ENCODE measurements at places on chromosomes 3 and 15. TPM values are rescaled to one million over a fixed set of nuclear protein-coding genes. Genes with fewer than 3 reads are reported as not detected.

- H3K27me3 ChIP-seq: no peaks in the 10 kb centered on the region
- H3K27ac ChIP-seq: no peak overlapping the region
- H3K36me3 ChIP-seq: no peaks in the 10 kb centered on the region
- no peaks in the 10 kb centered on the region for H3K4me1 ChIP-seq
- no peak overlapping the region for H3K4me3 ChIP-seq
- DNase-seq: no peak
Observed at GRCh38 chr3:27578032-27578431, 93.8 kb upstream of the SLC4A7 start.

The DUOXA2 gene
- not detected for total RNA-seq

DNA sequence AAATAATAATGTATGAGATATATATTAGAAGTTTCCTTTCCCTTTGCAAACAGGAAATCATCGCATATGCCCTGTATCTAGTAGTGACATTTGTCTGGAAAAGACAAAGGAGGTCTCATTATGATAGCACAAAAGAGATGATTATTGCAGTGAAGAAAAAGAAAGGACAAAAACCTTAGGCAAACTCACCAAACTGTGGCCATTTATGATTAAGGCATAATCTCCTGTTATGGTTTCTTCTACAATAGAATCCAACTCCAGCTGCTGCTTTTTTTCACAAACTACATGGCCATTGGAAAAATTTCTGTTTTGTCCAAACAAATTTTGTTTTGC lies 218.2 kb downstream of the ATP8B4 start:
- DNase-seq: no peak
- H3K4me3 ChIP-seq: no peak overlapping the region
- no peak overlapping the region for H3K27ac ChIP-seq
- H3K36me3 ChIP-seq: no peaks in the 10 kb centered on the region
- no peaks in the 10 kb centered on the region for H3K4me1 ChIP-seq

DNA sequence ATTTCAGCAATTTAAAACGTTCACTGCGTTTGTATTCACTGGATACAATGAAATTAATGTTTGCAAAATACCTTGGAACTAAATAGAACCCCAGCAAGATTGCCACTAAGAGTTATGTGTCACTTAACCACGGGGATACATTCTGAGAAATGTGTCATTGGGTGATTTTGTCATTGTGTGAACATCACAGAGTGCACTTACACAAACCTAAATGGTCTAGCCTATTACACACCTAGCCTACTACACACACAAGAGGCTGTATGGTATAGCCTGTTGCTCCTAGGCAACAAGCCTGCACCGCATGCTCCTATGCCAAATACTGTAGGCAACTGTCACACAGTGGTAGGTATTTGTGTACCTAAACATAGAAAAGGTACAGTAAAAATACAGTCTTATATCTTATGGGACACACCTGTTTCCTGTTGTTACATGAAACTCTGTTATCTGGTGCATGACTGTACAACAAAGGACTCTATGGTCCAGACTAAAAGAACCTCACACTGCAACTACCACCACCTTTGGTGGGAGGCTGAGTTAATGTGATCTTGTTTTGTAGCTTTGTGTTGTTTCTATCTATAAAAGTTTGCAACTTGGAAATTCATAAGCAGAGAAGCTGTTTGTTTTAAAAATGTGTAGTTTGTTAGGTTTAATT lies 92.2 kb upstream of the NTRK3 start:
- no peaks in the 10 kb centered on the region for H3K36me3 ChIP-seq
- no peak overlapping the region for H3K4me3 ChIP-seq
- H3K27ac ChIP-seq: no peak overlapping the region
- no peak for DNase-seq
- H3K27me3 ChIP-seq: peaks cover 2% of the 10 kb centered on the region

The ALS2CL gene
- total RNA-seq: 1.8 TPM

The GSK3B gene
- 30.8 TPM for total RNA-seq

- DNase-seq: no peak
- no peaks in the 10 kb centered on the region for H3K36me3 ChIP-seq
- no peaks in the 10 kb centered on the region for H3K27me3 ChIP-seq
Observed at GRCh38 chr15:54321426-54321825, 343.2 kb downstream of the UNC13C start.

The CD86 gene
- 31.2 TPM for total RNA-seq

The AGTR1 gene
- total RNA-seq: not detected

The PDE12 gene
- 24.8 TPM for total RNA-seq

The FBXO22 gene
- total RNA-seq: 19.6 TPM

DNA sequence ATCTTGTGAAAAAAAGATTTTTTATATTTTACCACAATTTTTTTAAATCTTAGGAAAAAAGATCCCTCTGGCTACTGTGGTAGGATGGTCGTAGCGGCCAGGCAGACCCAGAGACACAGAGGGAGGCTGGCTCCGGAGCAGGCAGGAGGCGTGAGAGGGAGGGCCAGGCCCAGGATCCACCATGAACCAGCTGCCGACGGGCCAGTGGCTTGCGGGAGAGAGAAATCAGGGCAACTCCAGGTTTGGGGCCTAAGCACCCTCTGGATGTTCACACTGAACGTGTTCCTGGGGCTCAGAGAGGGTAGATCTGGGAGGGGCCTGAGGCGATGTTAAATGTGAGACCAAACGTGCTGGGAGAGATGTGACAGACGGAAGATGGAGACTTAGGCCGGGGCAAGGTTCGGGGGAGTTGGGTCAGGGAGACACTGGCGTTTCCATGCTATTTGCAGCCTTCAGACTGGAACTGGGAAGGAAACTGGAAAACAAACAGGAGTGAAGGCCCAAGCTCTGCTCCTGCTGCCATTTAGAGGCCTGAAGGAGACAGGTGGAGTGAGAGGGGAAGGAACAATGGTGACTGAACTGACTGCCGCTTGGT lies 1.6 kb upstream of the VILL start:
- no peak overlapping the region for H3K4me3 ChIP-seq
- H3K27me3 ChIP-seq: no peaks in the 10 kb centered on the region
- peaks cover 1% of the 10 kb centered on the region for H3K36me3 ChIP-seq
- DNase-seq: no peak
- H3K27ac ChIP-seq: no peak overlapping the region
- H3K4me1 ChIP-seq: peaks cover 12% of the 10 kb centered on the region

DNA sequence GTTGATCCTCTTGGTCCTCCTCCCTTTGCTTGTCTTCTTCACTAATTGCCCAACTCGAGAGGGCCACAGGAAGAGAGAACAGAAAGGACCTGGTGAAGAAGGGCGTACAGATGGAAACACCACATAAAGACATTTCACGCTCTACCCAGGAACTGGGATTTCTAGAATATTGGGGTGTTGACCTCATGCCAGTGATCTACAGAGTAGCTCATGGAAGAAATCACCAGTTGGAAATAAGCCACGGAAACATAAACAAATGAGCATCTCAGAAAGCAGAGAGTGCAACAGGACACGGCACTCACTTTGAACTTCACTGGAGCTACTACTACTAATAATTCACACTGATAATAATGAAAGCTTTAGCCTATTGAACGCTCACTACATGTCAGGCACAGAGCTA lies 84.6 kb upstream of the ARHGEF3 start:
- H3K4me3 ChIP-seq: no peak overlapping the region
- H3K36me3 ChIP-seq: no peaks in the 10 kb centered on the region
- DNase-seq: no peak
- H3K4me1 ChIP-seq: peaks cover 22% of the 10 kb centered on the region
- H3K27ac ChIP-seq: no peak overlapping the region

DNA sequence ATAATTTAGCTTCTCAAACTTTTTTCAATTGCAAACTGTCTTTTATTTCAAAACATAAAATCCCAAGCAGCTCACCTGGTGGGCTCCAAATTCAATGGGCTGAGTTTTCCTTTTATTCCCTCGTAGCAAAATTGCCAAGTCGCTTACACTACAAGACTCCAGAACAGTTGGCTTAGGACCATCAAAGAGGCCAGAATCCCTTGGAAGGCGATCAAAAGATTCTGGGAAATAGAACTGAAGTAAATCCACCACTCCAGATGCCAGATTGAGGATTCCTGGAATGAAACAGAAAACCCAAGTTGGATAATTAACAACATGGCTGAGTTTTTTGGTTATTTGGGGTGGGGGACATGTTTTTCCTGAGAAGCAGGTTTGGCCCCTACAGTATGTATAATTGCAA lies 87.7 kb upstream of the DCLK3 start:
- H3K36me3 ChIP-seq: peaks cover 93% of the 10 kb centered on the region
- no peak overlapping the region for H3K4me3 ChIP-seq
- H3K4me1 ChIP-seq: peaks cover 4% of the 10 kb centered on the region
- H3K27me3 ChIP-seq: no peaks in the 10 kb centered on the region

- no peaks in the 10 kb centered on the region for H3K27me3 ChIP-seq
- H3K36me3 ChIP-seq: no peaks in the 10 kb centered on the region
- no peak overlapping the region for H3K27ac ChIP-seq
- DNase-seq: no peak
- peaks cover 5% of the 10 kb centered on the region for H3K4me1 ChIP-seq
- no peak overlapping the region for H3K4me3 ChIP-seq
Observed at GRCh38 chr3:186476044-186476468, 68.1 kb downstream of the CRYGS start.

GRCh38 chr3:38614091-38614490 lies 35.4 kb downstream of the SCN5A start:
- H3K36me3 ChIP-seq: no peaks in the 10 kb centered on the region
- no peak overlapping the region for H3K4me3 ChIP-seq
- H3K4me1 ChIP-seq: no peaks in the 10 kb centered on the region
- no peak overlapping the region for H3K27ac ChIP-seq

GRCh38 chr3:195916991-195917390 lies 8.6 kb upstream of the TNK2 start:
- H3K27me3 ChIP-seq: no peaks in the 10 kb centered on the region
- H3K27ac ChIP-seq: no peak overlapping the region
- H3K36me3 ChIP-seq: no peaks in the 10 kb centered on the region
- DNase-seq: no peak
- peaks cover 8% of the 10 kb centered on the region for H3K4me1 ChIP-seq

The CPN2 gene
- not detected for total RNA-seq

DNA sequence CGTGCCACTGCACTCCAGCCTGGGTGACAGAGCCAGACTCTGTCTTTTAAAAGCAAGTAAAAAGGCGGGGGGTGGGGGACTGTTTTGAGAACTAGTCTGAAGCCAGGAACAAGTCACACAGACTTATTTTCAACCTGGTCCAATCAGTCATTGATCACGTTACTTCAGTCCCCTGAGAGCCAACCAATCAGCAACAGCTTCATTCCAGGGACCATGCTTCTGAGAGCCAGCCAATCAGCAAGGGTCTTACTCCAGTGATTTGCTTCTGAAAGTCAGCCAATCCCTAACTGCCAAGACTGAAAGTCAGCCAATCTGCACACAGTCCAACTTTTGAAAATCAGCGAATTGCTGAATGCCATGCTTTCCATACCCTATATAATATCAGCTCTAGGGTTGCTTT lies 48.6 kb upstream of the C15orf39 start:
- H3K27ac ChIP-seq: no peak overlapping the region
- peaks cover 8% of the 10 kb centered on the region for H3K27me3 ChIP-seq
- H3K4me3 ChIP-seq: no peak overlapping the region
- no peak for DNase-seq

- H3K4me1 ChIP-seq: no peaks in the 10 kb centered on the region
- H3K36me3 ChIP-seq: no peaks in the 10 kb centered on the region
- H3K27me3 ChIP-seq: peaks cover 2% of the 10 kb centered on the region
- no peak overlapping the region for H3K27ac ChIP-seq
- no peak for DNase-seq
Observed at GRCh38 chr3:28050885-28051284, 190.5 kb upstream of the CMC1 start.

DNA sequence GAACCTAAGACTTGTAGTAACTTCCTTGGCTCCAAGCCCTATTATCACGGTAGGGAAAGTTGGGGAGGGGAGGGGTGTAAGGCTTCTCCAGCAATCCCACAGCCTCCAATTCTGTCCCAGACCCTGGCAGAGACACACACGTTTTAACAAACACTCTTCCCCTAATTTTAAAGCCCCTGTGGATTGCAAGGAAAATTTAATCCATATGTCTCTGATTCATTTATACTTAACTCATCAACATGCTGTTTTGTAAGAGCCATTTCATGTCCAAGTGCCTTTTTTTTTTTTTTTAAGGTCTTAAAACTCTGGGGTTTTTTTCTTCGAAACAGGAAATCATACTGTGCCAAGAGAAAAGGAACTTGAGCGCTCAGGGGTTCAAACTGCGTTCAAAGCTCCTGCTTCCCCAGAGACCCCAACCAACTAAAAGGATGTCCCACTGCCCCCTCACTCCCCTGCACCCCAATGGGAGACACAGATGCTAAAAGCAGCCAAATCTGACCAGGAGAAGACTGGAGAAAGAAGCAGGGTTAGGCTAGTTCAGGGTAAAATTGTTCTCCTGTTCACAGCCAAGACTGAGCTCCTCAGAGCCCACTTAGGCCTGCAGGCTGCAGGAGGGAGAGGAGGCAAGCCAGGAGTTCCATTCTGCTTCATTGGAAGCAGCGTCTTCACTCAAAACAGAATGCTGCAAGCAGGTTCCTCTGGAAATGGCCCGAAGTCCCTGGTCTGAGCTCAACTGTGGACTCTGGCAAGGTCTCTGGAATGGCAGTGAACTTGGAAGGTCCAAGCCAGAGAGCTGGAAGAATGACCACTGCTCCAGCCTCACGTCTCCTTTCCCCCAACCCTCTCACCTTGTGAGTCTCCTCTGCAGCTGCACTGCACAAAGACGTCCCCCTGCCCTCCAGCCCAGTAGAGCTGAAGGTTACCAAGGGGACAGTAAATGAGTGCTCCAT lies 172.5 kb downstream of the NTRK3 start:
- no peak for DNase-seq
- H3K27ac ChIP-seq: no peak overlapping the region
- no peak overlapping the region for H3K4me3 ChIP-seq
- H3K27me3 ChIP-seq: no peaks in the 10 kb centered on the region
- H3K4me1 ChIP-seq: no peaks in the 10 kb centered on the region

- DNase-seq: no peak
- no peaks in the 10 kb centered on the region for H3K4me1 ChIP-seq
- H3K4me3 ChIP-seq: no peak overlapping the region
- no peak overlapping the region for H3K27ac ChIP-seq
- peaks cover 2% of the 10 kb centered on the region for H3K27me3 ChIP-seq
Observed at GRCh38 chr3:18149386-18149785, 275.8 kb downstream of the SATB1 start.

The LDHAL6B gene
- total RNA-seq: not detected

The NOX5 gene
- 0.09 TPM for total RNA-seq

The IL12A gene
- 7.8 TPM for total RNA-seq

- DNase-seq: no peak
- no peaks in the 10 kb centered on the region for H3K27me3 ChIP-seq
- H3K4me1 ChIP-seq: no peaks in the 10 kb centered on the region
- H3K27ac ChIP-seq: no peak overlapping the region
Observed at GRCh38 chr3:61701011-61701410, 139.6 kb downstream of the PTPRG start.

The GOLGA8H gene
- total RNA-seq: not detected

The ACTC1 gene
- not detected for total RNA-seq

GRCh38 chr3:174295306-174296092 lies 563.6 kb upstream of the NAALADL2 start:
- H3K4me1 ChIP-seq: no peaks in the 10 kb centered on the region
- no peak for DNase-seq
- H3K36me3 ChIP-seq: no peaks in the 10 kb centered on the region
- H3K27ac ChIP-seq: no peak overlapping the region
- H3K27me3 ChIP-seq: no peaks in the 10 kb centered on the region
- no peak overlapping the region for H3K4me3 ChIP-seq

Data from activated B cell treated with CpG ODN at 0.5 μM for 24 hours (primary cell).